ENCODE measurements at places on chromosomes 2 and 18.

- no peak for DNase-seq
Measured at GRCh38 chr18:46950064-46950656, 32.8 kb downstream of the KATNAL2 start.

DNA sequence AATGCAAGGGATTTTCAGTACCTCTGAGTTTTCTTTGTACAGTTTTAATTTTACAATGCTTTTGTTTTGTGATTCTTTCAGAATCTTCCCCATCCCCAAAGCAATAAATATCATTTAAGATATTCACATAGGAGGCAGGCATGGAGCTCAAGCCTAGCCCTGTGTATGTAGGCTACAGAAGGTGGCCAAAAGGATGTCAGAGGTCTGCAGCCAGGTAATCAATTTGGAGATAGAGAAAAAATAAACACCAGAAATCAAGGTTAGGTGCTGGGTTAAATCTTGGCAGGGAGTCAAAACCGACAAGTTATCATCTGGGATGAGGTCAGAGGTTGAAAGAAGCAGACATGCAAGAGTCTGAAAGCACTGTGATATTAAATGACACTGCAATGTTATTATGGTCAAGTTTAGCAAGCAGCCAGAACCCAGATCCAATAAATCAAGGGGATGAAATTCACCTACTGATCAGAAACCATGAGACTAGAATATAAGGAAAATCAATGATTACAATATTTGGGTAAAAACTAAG is 45.1 kb upstream of the LRP1B start:
- DNase-seq, result no peak

DNA sequence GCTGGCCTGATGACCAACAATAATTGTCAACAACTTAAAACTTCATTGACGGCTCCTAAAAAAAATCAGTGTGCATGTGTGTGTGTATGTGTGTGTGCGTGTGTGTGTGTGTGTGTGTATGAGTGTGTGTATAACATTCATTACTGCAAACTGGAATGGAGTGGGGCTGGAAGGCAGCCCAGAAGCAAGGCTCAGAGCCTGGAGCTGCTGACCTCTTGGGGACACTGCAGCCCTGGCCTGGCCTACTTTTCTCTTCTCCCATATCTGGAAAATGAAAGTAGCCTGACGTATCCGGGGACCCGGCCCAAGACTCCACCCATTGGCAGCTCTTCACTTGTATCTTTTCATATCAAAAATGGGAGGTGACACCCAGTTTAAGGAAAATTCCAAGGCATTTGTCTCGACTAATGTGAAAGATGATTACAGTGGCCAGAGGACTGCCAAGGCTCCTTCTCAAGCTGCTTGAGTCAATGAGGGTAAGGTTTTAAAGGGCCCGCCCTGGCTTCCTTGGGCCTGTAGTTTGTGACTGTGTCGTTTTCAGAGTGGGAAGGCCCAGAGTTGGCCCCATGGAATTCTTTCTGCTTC is 72.4 kb upstream of the IL1R1 start:
- DNase-seq, result no peak

GRCh38 chr2:177030451-177031105 is 182.0 kb upstream of the HNRNPA3 start:
- no peak for DNase-seq

GRCh38 chr2:12487253-12488004 is 229.3 kb upstream of the TRIB2 start:
- DNase-seq, result no peak

GRCh38 chr2:239262484-239263230 is 138.2 kb downstream of the HDAC4 start:
- no peak for DNase-seq

DNA sequence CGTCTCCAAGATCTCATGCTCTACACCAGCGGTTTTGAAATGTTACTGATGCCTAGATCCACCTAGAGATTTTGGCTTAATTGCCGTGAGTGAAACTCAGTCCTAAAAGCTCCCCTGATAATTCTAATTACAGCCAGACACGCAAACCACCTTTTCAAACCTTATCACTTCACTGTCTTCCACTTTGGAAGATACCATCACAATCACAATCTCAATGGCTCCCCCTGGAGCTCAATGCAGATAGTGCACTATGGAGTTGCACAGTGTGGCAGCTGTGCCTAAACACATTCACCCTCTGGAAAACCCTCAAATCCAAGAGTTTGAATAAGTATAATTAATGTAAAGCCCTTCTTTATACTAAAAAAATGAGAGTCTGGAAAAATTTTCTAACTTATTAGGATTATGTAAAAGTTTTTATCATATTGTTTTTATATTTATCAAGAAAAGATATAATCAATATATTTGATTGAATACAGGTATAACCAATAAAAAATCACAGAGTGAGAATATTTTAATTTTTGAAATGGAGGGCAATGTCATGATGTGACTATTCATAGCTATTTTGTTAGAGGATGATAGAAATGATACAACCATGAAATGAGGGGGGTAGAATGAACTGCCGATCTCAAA is 102.9 kb upstream of the SLC8A1 start:
- peak; percentile 15 for DNase-seq

DNA sequence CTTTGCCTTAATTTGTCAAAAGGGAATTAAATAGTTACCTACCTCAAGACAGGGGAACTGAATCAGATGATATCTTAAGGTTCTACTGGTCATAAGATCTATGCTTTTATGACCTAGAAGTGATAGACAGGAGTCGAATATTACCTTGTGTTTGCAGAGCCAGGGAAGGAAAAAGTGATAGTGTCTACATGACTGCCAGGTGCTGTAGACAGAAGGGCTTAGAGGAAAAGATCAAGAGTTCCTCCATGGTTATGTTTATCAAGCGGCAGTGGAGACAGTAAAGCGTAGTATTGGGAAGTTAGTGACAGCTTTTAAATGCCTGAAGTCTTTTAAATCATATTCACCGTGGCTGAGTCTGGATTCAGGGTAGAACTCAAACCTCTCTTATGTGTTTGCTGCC is 11.9 kb downstream of the CRIM1 start:
- no peak for DNase-seq

- DNase-seq, result no peak
Measured at GRCh38 chr2:161088658-161089350, 71.4 kb upstream of the TANK start.

DNA sequence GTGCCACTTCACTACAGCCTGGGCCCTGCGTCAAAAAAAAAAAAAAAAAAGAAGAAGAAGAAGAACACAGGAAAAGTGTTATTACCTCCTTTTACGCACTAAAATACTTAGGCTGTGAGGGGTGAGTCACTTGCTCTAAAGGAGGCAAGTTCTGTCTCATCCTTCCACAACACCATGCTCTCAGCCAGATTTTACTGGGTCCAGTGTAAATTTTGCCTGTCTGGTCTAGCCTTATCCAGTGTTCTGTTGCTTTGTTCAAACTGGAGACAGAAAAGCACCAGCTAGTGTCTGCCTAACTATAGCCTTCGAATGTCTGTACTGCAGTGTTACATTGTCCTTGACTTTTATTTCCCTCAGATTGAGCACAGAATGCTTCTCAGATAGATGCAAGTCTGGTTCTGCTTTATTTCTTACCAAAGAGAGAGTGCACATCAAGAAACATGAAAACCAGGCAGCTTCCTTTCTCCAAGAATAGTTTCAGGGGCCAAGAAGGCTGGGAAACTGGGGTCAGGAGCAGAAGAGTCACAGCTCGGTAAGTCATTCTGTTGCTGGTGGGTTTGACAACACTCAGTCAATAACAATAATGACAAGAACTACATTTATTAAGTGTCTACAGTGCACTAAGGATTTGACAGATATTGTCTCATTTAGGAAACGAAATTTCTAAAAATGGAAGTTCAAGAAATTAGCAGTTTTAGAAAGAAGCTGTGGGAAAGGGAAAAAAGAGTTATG is 3.1 kb upstream of the MSGN1 start:
- DNase-seq, result no peak

DNA sequence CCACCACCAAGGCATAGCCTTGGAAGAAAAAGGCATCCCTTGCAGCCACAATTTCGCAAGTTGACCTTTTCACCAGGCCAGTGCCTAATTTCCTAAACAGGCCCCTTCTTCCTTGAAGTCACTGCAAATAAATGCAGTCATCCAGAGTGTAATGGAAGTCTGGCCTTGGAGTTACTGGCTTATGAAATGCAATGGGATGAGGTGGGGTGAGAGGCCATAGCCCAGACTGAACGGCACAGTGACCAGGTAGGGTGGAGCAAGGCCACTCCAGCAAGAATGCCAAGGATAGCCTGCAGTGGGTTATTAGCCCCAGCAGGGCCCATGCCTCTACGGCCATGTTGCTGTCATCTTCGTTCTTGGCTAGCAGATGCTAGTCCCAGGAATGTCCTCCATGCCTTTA is 68.4 kb downstream of the BCL11A start:
- DNase-seq, result no peak

GRCh38 chr2:177902395-177903163 is 170.0 kb downstream of the PDE11A start:
- no peak for DNase-seq

DNA sequence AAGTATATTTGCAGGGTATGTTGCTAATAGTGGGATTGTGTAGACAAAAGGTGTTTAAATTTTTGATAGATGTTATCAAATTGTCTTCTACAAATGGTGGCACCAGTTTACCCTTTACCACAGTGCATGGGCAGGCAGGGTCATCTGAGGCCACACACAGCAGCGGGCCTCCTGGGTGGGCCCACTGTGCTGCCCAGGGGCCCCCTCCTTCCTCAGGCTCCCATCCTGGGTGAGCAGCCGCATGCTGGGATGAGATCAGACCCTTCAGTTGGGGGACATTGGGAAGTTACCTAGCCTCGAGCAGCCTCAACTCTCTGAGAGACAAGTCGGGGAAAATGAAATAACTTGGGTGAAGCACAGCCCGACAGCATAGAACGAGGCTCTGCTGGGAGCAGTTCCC is 9.7 kb downstream of the MYO7B start:
- DNase-seq, result no peak

- no peak for DNase-seq
Measured at GRCh38 chr2:240441993-240442411, 6.5 kb downstream of the GPC1 start.
